ENCODE measurements at places on chromosomes 3 and 15.

- no peak for DNase-seq
These were observed 4.8 kb downstream of the KLF13 start for GRCh38 chr15:31331389-31331788.

DNA sequence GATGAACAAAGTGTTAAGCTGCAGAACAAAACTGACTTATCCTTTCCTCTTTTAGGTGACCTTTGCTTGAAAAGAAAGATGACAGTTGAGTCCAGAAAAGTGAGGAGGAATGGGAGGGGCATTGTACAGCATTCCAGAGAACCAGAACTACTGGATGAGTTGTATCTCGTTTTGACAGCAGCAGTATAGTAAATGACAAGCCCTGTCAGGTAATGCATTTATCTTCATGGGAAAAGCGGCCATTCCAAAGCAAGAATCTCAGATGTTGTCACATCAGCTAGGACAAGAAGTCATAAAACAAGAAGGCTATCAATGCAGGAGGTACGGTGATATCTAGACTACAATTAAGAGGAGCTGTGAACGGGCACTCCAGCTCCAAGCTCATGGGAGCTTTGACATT is 421.5 kb downstream of the MAGI1 start:
- no peak for DNase-seq

DNA sequence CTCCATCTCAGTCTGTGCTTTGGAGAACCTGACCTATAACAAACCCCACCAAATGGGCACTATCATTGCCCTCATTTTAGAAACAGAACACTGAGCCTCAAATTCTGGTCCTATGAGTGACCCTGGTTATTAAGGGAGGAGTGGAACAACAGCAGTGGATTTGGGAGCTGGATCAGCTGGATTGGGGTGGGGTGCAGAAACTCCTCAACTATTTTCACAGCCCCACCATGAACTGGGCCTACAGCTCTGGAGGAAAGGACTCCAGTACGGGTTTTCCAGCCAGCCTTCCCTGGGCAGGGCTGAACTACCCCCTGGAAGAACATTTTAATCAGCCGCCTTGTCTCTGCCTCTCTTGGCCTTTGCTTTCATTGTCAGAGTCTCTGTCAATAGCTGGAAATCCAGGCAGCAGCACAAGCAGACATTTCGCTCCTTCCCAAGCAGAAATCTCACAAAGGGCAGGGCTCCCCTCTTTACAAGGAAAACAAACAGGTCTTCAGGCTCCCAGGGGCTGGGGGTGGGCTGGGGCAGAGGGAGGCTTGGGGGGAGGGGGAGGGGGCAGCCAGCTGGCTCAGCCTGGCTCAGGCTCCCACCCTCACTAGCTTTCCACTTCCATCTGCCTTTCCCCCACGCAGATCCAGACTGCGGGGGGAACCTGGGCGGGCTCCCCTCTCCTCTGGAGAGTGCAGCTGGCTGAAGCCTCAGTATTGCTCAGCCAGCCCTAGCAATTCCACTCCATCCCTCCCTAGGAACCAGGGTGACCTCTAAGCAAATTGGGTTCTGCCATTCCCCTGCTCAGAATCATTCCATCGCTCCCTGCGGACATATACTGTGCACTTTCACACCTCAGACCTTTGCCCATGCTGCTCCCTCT is 13.7 kb upstream of the TLE3 start:
- no peak for DNase-seq

DNA sequence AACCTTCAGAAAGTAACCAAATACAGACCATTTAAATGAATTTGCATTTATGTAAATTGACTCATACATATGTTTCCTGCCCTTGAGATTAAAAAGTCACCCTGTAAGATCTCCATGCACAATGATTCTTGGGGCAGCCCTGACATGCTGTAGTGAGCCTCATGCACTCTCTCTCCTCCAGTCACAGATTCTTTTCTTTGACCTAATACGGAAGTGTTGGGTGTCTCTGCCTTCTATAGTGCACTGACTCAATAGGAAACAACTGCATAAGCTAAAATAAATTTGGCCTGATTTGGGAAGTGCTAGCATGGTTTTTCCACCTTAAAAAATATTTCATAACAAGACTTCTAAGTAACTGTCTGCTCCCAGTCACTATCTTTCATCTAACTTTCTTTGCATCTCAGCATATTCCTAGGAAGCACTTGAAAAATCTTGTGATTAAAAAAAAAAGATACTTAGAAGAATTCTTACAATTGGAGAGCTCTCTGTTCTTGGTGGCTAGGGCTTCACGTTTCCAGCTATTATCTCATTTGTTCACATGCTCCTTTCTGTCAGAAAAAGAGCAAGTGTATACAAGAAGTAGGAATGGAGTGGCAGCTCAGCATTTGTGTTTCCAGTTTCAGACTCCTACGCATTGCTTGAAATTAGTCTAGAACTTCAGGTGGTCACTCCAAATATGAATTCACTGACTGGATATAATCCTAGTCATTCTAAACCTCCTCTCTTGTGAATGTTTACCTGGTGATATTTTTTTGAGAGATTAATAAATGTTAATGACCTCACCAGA is 207.9 kb upstream of the COL8A1 start:
- no peak for DNase-seq

DNA sequence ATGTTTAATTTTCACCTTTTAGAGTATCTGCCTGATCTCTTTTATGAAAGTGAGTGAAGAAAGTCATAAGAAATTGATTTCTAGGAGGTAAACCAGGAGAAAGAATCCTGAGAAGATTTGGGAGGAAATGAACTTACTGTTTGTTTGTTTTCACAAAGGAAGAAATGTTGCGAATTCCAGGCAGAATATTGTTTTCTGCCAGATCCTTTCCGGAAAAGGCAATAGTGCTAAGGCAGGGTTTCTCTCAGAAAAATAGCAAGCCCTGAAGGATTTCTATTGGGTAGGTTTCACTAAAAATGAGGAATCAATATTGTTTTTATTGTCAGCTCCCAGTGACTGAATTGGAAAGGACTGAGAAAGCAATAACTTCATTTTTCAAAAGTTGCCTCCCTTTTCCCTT is 85.7 kb upstream of the TGFBR2 start:
- no peak for DNase-seq

- DNase-seq, result no peak
These were observed 208.3 kb downstream of the TJP1 start for GRCh38 chr15:29613951-29614382.

GRCh38 chr15:33226559-33227181 is 32.2 kb upstream of the FMN1 start:
- DNase-seq, result peak; percentile 21

- no peak for DNase-seq
These were observed 77.8 kb upstream of the GSK3B start for GRCh38 chr3:120172070-120172469.

- no peak for DNase-seq
These were observed 41.9 kb downstream of the PCOLCE2 start for GRCh38 chr3:142846779-142847577.

- DNase-seq, result no peak
These were observed 146.2 kb upstream of the TLE3 start for GRCh38 chr15:70243686-70244540.

DNA sequence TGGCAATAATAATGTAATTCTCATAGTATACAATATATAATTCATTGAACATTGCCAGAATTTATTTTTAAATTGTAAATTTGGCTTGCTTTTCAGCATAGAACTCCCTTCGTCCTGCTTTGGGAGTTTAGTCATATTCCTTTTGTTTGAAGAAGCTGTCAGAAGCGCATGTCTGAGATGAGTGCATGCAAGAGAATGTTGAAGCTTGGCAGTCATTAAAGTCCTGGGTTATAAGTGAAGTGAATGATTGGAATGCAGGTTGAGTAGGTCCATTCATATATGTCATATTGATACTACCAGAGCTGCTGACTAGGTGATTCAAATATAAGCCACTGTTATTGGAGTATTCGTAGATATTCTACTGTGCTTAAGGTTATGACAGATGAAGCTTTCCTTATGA is 243.6 kb upstream of the MDFIC2 start:
- no peak for DNase-seq

GRCh38 chr15:79028411-79028964 is 62.1 kb downstream of the RASGRF1 start:
- no peak for DNase-seq

GRCh38 chr3:174439331-174440252 is 419.5 kb upstream of the NAALADL2 start:
- no peak for DNase-seq

GRCh38 chr3:168475704-168476103 is 380.0 kb upstream of the GOLIM4 start:
- DNase-seq, result no peak

DNA sequence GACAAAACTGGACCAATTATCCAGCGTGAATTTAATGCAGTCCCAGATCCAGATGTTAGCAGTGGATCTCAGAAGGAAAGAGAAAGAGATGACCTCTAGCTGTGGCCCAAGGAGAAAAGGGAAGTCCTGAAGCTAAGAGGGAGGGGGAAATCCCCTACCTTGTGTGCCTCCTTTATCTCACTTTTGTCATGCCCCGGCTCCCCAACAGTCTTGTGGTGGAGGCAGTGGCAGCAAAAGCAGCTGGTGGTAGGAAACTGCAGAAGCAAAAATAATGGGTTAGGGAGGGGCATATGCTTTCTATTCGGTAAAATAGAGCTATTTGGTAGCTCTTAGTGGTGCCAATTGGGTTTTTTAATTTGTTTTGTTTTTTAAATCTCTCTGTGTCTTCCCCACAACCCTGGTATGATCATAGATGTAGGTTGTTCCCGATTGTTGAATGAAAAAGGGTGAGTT is 56.5 kb downstream of the MCTP2 start:
- no peak for DNase-seq

- DNase-seq, result no peak
These were observed 34.5 kb downstream of the ZFAND6 start for GRCh38 chr15:80093854-80094418.

DNA sequence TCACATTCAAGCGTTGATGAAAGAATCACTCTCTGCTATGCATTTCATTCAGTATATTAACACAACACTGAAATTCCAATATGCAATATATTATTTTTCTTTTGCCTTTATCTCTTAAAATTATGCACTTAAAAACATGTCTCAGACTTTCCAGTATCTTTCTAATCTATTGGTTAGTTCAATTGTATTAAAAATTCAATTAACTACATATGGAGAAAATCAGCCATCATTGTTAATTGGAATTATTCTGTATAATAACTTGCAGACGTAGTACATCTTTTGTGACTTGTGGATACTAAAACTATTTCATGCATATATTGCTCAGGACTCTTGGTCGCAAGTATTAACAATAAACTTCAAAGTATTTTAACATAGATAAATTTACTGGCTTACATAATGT is 715.6 kb downstream of the GRM7 start:
- DNase-seq, result no peak

- no peak for DNase-seq
These were observed 8.5 kb downstream of the TMEM212 start for GRCh38 chr3:171851660-171852058.

- no peak for DNase-seq
These were observed 46.2 kb downstream of the CRTAP start for GRCh38 chr3:33159981-33160380.

GRCh38 chr3:111906656-111907055 is 47.6 kb downstream of the PHLDB2 start:
- no peak for DNase-seq

DNA sequence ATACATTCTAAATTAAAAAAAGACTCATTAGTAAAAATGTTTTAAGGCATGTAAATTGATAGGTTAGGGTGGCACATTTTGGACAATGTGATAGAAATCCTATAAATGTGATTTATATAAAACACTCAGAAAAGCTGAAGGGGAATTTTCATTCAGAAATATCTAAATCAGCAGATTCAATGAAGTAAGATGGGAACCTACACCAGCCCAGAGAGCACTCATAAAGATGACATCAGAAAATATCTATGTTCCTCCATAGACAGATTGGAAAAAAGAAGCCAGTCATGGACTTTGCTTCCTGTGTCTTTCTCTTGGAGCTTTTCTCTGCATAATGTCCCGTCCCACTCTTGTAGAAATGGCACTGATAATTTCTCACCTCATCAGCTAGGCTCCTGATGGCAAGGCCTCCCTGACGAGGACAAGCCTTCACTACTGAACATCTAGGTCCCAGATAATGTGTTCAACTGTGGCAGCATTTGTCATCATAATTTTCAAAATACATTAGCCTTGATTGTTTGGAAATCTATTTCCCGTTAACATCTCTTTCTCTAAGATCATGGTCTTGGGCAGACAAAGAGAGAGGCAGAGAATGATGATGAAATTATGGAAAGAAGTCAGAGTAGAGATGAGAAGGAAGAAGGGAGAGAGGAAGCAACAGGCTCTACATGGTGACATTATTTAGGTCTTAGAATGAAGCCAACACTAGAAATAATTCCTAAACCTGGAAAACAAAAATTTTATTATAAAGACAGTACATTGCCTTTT is 354.4 kb downstream of the NTRK3 start:
- no peak for DNase-seq

GRCh38 chr3:63193647-63194046 is 84.5 kb upstream of the SYNPR start:
- no peak for DNase-seq

DNA sequence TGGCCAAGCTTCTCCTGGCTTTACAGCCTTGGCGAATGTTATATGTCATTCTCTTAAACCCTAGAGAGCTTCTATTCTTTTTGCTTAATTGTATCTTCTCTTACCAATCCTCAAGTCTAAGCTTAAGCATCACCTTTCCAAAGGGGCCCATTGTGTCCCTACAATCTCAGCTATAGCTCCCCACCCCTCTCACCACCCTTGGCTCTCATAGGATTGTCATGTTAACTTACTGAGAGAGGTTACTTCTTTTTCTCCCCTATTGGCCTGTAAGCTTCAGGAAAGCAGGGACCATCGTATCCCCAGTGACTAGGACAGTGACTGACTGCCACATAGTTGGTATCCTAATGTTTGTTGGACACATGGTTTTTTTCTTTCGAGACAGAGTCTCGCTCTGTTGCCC is 43.3 kb upstream of the LMOD3 start:
- no peak for DNase-seq

GRCh38 chr3:67688231-67688630 is 33.8 kb upstream of the SUCLG2 start:
- DNase-seq, result no peak

DNA sequence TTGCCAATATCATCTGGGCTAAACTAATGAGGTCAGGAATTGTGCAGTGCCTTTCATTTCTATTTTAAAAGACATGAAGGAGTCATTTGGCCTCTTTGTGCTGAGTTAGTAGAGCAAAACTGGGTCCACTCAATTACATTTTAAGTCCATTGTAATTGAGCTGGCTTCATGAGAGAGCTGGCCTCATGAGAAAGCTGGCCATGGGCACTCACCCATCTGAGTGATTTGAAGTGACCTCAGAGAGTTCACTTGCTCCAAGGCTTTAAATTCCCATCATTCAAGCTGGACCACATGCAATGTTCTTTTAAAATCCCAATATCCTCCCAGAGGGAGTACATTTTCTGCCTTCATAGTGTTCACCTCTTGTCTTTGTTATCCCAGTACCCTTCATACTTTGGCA is 335.9 kb upstream of the WNT5A start:
- DNase-seq, result no peak

- DNase-seq, result no peak
These were observed 296.8 kb upstream of the TPM1 start for GRCh38 chr15:62745621-62746225.

All from stimulated activated CD8-positive, alpha-beta memory T cell treated with anti-CD3 and anti-CD28 coated beads, Interleukin-7, amount 100 ng/mL, for 1 hour (primary cell).